ENCODE measurements at places on chromosomes 12 and 14.

- DNase-seq, result no peak
Measured at GRCh38 chr12:885701-886100, 63.8 kb downstream of the RAD52 start.

GRCh38 chr12:43255522-43256111 lies 296.4 kb downstream of the ADAMTS20 start:
- no peak for DNase-seq

DNA sequence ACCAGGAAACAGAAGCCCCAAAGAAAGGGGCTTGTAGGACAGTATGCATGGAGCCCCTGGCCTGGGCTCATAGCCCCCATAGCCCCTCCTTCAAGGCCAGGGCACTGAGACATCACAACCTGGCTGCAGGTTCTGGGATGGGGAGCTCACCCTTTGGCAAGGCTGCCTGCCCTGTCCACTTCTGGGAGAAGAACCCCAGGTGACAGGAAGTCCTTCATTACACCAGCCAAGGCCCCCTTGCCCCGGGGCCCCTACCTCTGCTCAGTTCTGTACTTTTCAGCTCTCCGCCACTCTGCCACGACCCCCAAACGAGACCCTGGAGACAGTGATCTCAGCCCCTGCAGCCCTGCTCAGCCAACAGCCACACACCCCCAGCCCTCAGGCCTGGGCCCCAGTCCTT lies 223.2 kb upstream of the RTL1 start:
- no peak for DNase-seq

- DNase-seq, result no peak
Measured at GRCh38 chr12:124289634-124290600, 5.0 kb upstream of the RFLNA start.

- DNase-seq, result no peak
Measured at GRCh38 chr12:22828066-22828465, 203.1 kb downstream of the ETNK1 start.

- DNase-seq, result no peak
Measured at GRCh38 chr12:50390316-50390741, 6.1 kb downstream of the FAM186A start.

DNA sequence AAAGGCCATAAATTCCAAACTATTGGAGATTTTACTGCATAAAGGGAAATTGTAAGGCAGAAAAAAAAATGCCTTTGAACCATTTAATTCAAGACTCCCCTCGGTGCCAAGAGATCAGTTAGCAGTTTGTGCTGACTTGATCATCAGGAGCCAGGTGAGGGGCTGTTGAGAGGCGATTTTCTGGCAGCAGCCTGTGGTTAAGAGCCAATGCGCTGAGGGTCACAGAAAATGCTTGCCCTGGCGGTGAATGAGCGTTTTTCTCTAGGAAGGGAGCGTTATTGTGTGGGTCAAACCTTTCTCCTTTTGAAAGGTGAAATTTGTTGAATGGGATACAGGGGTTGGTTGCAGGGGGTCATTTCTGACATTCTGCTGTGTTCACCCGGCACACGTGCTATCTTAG lies 4.7 kb downstream of the SRRM4 start:
- no peak for DNase-seq

DNA sequence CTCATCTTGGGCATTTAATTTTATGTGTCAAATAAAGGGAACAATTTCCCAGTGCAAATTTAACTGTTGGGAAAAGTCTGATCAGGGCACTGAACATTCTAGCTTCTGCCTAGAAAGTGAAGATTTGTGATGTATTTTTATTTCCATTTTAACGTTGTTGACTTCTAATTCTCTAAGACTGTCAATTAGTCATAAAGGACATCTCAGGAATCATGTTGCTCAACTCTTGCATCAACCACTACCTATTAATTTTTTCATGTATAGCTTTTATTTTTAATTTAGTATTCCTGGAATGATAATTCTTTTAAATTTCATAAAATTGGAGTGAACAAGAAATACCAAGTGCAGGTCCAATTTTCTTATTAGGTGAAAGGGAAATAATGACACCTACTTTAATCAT lies 87.9 kb upstream of the METAP2 start:
- no peak for DNase-seq

- DNase-seq, result no peak
Measured at GRCh38 chr12:111192647-111193046, 176.2 kb downstream of the PHETA1 start.

DNA sequence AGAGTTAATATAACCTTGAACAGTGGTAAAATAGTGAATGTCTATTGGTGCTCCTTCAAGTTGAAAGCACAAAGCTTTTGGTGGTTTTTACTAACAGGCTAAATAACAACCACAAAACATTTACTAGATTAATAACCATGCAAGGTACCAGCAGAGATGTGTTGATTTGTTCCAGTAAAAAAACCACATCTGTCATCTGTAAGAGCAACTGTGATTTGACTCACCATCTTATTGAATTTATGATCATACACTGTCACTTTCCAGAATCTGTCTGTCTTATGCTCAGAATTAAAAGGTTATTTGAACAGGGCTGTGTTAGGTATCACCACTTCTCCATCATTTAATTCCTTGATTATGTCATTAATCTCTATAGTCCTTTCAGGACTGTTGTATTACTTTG lies 107.0 kb upstream of the PTHLH start:
- DNase-seq, result no peak

DNA sequence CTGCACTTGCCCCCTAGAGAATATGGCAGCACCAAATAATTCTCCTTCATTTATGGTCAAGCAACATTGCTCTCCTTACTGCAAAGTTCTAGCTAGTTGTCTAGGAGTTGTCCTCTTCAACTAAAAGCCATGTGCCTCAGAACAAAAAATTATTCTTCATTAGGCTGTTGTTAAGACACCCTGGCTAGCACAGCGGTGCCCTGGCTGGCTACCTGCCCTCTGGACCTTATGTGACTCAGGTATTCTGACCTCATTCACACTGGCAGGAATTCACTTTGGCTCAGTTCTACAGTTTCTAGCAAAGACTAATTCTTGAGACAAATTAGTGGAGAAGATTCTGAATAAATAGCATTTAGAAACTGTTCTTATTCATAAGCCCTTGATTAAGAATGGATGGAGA lies 224.4 kb upstream of the KRR1 start:
- no peak for DNase-seq

- DNase-seq, result no peak
Measured at GRCh38 chr12:64255249-64255648, 33.2 kb upstream of the KICS2 start.

- no peak for DNase-seq
Measured at GRCh38 chr14:56004786-56005185, 113.4 kb upstream of the PELI2 start.

- no peak for DNase-seq
Measured at GRCh38 chr12:132029503-132030300, 80.0 kb downstream of the EP400 start.

GRCh38 chr14:78863143-78863542 lies 693.0 kb downstream of the NRXN3 start:
- DNase-seq, result no peak

GRCh38 chr14:100022772-100023451 lies 42.3 kb upstream of the EVL start:
- DNase-seq, result no peak

- no peak for DNase-seq
Measured at GRCh38 chr12:130162267-130162666, at the start of gene FZD10. Gene FZD10 (plus strand): TSS chr12:130162464. CDS start chr12:130162943, 479 bp downstream.

DNA sequence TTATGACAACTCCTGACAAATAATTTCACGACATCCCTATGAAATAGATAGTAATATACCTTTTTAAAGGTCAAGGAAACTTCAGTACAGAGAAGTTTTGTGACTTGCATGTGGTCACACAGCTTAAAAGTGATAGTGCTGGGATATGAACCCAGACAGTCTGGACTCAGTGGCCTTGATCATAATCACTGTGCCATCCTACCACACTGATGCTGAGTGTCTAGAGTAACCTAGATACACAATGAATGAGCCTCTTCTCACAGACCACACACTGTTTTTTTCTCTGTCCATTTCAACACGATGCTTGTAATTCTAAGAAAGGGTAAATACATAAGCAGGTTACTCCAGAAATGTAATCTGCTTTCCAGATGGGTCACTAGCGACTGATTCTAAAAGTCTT lies 88.2 kb downstream of the SYNE2 start:
- no peak for DNase-seq

GRCh38 chr14:25394791-25395391 lies 344.9 kb upstream of the STXBP6 start:
- no peak for DNase-seq

DNA sequence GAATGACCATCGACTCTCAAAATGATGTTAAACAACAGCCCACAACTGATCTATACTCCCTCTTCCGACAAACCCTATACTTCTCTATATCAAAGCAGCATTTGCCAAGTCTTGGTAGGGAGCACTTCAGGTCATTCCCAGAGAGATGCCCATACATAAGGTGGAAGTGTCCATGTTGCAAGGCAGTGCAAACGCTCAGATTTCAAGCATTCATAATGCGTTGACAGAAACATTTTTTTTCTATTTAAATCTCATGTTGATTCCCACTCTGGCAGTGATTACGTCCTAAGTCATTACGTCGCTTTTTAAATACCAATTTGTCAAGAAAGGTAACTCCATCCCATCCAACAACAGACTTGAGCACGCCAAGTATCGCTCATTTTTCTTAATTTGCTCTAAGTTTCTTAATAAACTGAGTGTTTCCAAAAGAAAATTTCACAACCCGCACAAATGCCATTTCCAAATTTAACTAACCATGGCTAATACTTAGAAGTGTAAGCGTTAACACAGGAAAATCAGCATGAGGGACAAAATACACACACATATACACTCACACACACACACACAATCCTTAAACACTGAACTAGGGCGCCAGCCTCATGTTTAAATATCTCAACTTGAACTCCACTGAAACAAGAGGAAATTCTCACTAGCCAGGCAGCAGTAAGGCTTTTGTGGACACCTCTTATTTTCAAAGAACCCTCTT lies 1.1 kb downstream of the GXYLT1 start:
- no peak for DNase-seq

DNA sequence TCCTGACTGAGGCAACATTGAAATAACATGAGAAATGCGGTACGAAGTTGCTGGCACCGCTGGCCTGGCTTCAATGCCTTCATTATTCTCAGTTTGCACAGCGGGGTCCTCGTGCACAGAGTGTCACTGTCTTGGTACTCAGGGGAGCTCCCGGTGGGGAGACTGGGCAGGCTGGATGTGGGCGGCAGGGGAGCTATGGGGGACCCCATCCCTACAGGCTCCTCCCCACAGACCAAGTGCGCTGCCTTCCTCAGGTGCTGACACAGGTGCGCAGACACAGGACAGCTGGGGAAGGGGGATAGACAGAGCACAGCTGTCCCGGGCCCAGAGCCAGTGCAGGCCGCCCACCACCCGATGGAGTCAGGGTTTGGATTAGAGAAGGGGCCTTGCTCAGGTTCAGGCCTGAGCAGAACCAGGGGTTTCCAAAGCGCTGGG lies 270.1 kb downstream of the ADGRD1 start:
- no peak for DNase-seq

DNA sequence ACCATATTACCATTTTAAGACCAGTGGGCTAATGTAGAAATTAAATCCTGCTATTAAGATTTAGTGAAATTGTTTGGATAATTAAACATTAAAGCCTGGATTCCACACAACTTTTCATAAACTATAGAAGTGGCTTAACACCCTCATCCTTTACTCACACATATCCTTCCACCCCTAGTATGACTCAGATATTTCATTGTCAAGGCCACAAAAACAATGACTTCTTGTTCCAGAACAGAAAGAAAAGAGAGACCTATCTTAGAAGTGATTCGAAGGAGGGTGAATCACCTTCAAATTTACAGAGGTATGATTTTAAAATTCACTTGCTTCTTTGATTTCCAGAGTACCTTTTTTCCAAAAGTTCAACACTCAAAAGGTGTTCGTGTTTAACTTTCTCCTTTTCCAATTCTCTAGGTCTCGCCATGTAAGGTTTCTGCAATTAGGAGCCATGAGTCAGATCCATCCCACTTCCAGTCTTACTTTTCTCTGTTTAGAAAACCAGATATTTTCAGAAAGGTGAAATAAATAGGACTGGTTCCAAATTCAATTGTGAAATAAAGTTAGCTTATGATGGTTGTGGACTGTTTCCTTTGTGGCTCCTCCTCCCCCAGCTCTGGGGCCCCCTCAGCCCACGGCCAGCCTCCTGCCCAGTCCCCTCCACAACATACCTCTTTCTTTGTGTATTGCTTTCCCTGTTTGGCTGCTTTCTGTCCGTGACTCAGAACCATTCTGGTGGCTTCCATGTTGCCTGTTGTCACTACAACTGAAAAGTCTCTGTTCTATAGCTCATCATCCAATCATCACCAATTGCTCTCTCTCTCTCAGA lies 24.6 kb upstream of the MGP start:
- no peak for DNase-seq

DNA sequence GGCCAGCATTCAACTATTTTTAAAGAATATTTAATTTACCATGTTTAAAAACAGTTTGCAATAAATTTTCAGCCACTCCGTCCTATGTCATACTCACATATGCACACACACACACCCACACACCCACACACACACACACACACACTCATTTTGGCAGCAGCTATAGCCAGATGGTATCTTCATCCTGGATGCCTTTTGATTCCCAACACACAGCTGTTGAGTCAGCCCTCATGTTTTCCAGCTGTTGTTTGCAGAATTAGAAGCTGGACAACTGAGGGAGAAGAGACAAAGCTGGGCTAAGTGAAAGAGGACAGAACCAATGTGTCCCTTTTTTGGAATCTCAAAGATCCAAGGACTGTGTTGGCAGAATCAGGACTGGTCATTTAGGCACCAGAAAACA lies 80.0 kb upstream of the EGLN3 start:
- DNase-seq, result no peak

DNA sequence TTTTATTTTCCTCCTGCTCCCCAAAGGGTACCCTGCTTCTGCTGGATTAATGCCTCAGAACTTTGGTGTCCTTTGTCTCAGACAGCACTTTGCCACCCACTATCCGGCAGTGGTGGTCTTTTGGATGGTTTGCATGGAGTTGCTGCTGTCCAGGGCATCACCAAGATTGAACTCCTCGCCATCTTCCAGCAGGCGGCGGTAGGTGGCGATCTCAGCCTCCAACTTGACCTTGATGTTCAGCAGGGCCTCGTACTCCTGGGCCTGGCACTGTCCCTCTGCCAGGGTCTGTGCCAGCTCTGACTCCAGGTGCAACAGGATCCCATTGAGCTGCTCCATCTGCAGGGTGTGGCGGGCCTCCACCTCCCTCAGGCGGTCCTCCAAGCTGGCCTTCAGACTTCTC lies 9.4 kb upstream of the NOPCHAP1 start:
- no peak for DNase-seq

- no peak for DNase-seq
Measured at GRCh38 chr12:111035578-111036301, 115.4 kb upstream of the MYL2 start.

GRCh38 chr12:24954261-24954660 lies 5.4 kb upstream of the BCAT1 start:
- no peak for DNase-seq

DNA sequence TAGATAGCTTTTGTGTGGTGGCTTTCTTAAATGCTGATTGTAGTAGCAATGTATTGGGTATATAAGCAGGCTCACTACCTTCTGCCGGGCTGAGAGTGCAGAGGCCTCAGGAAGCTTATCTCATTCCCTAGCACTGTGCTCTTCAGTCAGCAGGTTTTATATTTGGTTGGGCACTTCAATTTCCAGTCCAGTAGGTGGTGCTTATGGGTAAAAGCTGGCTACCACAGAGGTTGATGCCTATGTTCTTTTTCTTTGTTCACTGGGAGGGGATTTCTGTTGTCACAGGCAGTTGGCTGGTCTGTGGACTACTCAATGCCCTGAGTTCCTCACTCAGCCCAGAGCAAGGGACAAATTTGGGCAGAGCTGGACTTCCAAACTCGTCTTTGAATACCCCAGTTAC lies 43.0 kb upstream of the GLIPR1 start:
- DNase-seq, result no peak

GRCh38 chr14:23307146-23307530 lies 505 bp downstream of the BCL2L2 start:
- no peak for DNase-seq
